Activated T-cell treated with anti-CD3 and anti-CD28 coated beads for 48 hours (primary cell): ENCODE measurements at places on chromosomes 2 and 18.

DNA sequence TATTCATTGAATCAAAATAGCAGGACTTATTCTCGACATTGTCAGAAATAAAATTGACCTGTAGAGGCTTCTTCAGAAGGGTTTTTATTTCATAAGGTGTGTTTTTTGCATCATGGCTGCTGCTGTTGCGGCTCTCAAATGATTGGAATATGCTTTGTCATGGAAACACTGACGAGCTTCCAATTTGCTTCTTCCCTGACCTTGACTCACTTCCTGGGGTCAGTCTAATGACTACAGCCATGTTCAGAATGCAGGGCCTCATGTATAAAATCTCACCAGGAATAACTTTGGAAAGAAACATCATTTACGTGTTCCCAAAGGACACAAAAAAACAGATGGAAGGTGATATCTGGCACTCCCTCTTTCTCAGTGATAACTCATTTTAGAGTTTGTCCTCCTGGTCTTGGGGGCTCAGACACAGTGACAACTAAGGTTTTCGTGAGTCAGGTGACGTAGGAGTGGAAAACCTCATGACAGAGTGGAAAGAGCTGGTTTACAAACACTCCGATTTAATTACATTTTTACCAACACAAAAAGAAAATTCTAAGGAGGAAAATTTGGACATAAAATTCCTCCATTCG lies 467.0 kb upstream of the RAB12 start:
- DNase-seq, result no peak

GRCh38 chr2:54771166-54771885 lies 47.9 kb downstream of the EML6 start:
- no peak for DNase-seq

GRCh38 chr2:131023758-131024157 lies 69.5 kb downstream of the FAM168B start:
- no peak for DNase-seq

DNA sequence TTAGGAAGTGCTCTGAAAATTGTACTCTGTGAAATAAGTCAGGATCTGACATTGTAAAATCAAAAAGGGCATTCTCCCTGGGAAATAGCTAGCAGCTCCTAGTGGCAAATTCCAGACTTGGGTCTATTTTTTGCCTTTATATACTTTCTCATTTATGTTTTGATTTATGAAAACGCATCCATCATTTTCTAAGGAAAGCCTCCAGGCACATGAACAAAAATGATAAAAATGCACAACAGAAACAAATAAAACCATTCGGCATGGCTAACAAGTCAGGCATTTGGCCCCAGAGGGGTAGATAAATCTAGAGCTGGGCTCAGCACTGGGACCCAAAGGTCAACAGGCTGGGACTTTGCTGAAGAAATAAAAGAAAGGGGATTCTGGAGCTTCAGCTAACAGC lies 167.0 kb downstream of the BCL11A start:
- no peak for DNase-seq

- no peak for DNase-seq
Measured at GRCh38 chr2:239738159-239738558, 287.0 kb downstream of the NDUFA10 start.

DNA sequence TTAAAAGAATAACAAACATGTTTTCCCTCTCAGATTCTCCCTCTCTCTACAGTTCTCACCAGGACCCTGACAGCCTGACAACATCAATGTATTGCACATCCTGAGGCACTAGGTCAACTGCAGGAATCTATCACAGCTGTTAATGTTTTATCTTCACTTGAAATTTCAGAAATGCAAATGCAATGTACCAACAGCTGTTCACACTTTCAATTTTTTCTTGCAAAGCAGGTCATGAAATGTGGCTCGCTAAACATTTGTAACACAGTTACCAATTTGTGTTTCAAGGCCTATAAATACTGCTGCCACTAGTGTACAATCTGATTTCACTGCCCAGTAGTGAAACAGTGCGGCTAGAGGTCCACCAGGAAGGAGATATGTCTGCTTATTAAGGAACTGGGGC lies 147.8 kb downstream of the EXOC6B start:
- no peak for DNase-seq

- no peak for DNase-seq
Measured at GRCh38 chr2:136154384-136154783, 36.4 kb upstream of the CXCR4 start.

- no peak for DNase-seq
Measured at GRCh38 chr18:52280702-52281101, 59.3 kb upstream of the DCC start.

GRCh38 chr2:21092308-21092869 lies 31.4 kb upstream of the TDRD15 start:
- no peak for DNase-seq

GRCh38 chr2:65504201-65504600 lies 71.8 kb upstream of the SPRED2 start:
- DNase-seq, result no peak

DNA sequence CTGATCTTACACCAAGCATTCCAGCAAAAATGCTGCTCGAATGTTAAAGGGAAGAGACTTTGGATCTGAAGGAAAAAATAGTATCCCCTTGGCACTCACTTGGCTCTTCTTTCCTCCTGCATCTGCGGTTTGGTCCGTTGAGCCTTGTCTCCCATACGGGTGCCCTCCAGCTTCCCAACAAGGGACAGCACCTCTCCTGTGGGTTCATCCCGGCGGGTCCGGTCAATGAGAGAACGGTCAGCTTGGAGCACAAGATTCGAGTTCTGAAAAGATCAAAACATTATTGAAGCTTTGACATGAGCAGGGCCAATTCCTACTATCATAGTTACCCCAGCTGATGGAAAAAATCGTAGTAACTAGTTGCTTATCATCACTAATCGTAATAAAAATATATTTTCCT lies 740 bp downstream of the SNRNP200 start:
- no peak for DNase-seq

DNA sequence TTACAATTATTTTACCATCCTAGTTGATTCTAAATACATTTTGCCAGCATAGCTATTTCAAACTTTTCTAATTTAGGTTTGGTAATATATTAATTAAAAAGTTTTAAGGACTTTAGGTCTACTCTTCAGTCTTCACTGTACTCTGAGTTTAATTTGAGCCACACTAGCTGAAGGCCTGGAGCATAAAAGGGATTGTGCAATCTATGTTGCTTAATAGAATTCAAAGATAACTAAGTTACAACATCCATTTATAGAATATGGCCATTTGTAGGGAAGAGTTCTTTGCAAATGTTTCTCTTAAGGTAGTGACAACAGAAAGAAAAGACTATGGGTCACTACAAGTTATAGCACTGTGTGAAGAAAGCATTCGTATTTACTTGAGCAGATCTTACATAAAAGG lies 702.2 kb upstream of the NRXN1 start:
- no peak for DNase-seq

DNA sequence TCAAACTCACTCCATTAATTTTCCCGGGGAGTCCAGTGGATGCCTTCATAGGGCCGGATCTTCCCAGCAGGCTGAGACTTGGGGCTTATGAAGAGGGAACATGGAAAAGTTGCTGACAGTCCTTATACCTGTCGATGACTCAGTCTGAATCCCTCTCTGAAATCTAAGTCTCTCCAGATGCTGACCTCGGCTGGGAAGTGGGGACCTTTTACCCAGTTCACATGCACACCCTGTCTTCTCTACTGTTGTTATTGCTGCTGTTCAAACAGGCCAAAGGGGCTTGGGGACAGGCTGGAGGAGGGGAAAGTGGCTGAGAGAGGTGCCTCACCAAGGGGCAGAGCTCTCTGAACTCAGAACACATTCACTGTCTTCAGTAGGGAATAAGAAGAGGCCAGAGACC lies 4.1 kb upstream of the TNP1 start:
- DNase-seq, result no peak

DNA sequence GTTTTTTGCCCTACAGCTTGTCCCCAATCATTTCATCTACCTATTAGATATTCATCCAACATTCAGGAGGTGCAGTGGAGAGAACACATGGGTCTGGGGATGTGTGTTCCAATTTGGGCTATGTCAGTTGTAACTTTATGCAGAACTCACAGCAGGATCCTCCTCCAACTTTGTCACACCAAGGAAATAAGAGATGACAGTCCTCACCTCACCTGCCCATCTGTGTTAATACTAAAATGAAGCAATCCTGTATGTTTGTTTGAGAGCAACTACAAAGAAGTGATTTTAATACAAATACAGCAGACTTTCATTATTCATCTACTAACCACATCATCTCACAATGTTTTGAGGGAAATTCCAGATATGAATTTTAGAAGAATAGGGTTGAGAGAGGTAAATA lies 126.7 kb downstream of the ARHGAP15 start:
- no peak for DNase-seq

DNA sequence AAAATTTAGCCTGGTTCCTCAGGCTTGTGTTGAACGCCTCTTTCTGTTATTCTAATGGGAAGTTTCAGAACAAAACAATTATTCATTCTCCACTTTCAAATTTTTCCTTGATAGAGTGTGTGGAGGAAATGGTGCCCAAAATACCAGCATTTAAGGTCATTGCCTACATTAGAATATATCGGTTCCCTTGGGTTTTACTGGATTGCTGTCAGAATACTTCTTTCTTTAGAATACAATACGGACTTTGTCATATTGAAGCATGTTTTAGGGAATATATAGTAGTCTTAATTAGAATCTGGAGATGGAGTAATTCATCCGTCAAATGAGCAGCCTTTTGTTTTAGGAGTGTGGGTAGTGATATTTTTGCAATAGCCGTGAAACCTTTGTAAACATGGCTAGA lies 13.3 kb downstream of the LIMS1 start:
- no peak for DNase-seq

DNA sequence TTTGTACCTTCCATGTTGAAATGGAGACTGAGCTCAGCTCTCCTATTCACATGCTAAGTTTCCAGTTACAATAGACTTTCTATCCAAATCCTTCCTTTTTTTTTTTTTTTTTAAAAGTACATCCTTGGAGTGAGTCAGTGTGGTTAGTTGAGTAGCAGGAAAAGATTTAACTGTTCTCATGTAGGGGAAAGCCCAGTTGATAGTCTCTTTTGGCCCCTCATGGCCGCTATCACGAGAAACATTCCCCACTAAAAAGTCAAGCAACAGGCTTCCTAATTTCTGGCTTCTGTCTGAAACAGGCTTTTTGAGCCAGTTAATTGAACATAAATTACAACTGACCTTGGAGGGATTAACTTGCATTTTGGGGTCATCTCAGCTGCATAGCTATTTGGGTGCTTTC lies 161.3 kb downstream of the MEIS1 start:
- DNase-seq, result no peak

- no peak for DNase-seq
Measured at GRCh38 chr2:20182241-20182931, 42.5 kb downstream of the SDC1 start.
